ENCODE measurements at places on chromosomes 3 and 15. TPM values are rescaled to one million over a fixed set of nuclear protein-coding genes. Genes with fewer than 3 reads are reported as not detected.

- no peak overlapping the region for H3K4me3 ChIP-seq
- H3K27ac ChIP-seq = no peak overlapping the region
- no peaks in the 10 kb centered on the region for H3K36me3 ChIP-seq
- H3K4me1 ChIP-seq = peaks cover 8% of the 10 kb centered on the region
These were observed 70.2 kb downstream of the PEAK1 start for GRCh38 chr15:77349666-77350065.

GRCh38 chr3:150761831-150762661 lies 923 bp downstream of the SIAH2 start:
- H3K36me3 ChIP-seq = peaks cover 26% of the 10 kb centered on the region
- H3K27me3 ChIP-seq = no peaks in the 10 kb centered on the region
- DNase-seq = peak; percentile 46

GRCh38 chr3:17195856-17196604 lies 311.3 kb downstream of the PLCL2 start:
- H3K27me3 ChIP-seq = no peaks in the 10 kb centered on the region
- no peak overlapping the region for H3K27ac ChIP-seq
- H3K4me1 ChIP-seq = peaks cover 20% of the 10 kb centered on the region
- DNase-seq = no peak
- H3K36me3 ChIP-seq = no peaks in the 10 kb centered on the region

- peaks cover 5% of the 10 kb centered on the region for H3K4me1 ChIP-seq
- H3K4me3 ChIP-seq = no peak overlapping the region
- H3K27me3 ChIP-seq = peaks cover 12% of the 10 kb centered on the region
- DNase-seq = no peak
- H3K27ac ChIP-seq = no peak overlapping the region
These were observed 24.9 kb downstream of the ERC2 start for GRCh38 chr3:56443372-56443771.

GRCh38 chr3:158631981-158632380 lies 12.3 kb upstream of the GFM1 start:
- H3K4me3 ChIP-seq = no peak overlapping the region
- H3K27me3 ChIP-seq = peaks cover 30% of the 10 kb centered on the region
- H3K27ac ChIP-seq = no peak overlapping the region

Gene APOD
- total RNA-seq = 4.3 TPM

Gene WDR5B
- total RNA-seq = 3.6 TPM

Gene CTXN2
- total RNA-seq = not detected

All from activated T-cell treated with anti-CD3 and anti-CD28 coated beads, Interleukin-2, amount 50 U/mL, for 72 hours (primary cell).